ENCODE measurements at places on chromosomes 3 and 15.

DNA sequence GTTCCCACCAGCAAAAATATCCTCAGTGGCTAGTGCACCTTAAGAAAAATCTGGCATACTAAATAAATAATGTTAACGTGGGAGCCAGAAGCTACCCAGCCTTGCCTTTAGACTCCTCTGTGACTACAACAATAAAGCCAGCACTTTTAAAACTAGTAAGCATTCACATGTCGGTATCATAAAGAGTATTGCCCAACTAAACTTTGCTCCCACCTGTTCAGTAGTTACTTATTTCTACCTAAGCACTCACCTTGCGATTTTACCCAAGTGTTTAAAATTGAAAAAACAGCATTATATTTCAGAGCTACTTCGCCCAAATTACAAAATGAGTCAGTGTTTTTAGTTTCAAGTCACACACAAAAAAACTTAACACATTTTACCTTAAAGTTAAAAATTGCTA is 12.8 kb downstream of the ALDH1L1 start:
- DNase-seq: no peak

- no peak for DNase-seq
Observed at GRCh38 chr15:67543348-67543718, 830 bp downstream of the MAP2K5 start.

DNA sequence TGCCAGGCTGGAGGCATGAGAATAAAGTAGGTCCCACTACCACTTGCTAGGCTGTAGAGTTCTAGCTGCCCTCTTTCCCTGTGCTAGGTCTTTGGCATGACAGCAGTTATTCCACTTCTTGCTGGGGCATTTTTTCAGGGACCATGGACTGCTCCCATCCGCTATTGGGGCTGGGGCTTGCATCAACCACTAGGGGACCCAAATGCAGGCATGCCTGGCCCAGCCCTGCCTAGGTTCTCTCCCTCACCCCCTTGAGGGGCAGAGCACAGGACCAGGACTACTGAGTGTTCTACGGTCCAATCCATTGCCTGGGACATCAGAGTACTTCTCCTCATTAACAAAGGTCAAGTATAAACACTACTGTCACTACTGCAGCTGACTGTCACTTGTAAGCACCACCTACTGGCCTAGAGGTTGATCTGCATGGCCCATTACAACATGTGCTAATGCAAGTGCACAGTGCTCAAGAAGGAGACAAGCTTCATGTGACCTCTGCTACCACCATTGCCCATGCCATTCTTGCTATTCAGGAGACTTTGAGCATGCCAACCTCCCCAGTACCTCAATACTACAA is 270.5 kb downstream of the MBNL1 start:
- DNase-seq: no peak

- DNase-seq: no peak
Observed at GRCh38 chr3:28645149-28645548, 296.5 kb upstream of the AZI2 start.

- no peak for DNase-seq
Observed at GRCh38 chr3:171811295-171811912, 1.1 kb upstream of the PLD1 start.

- no peak for DNase-seq
Observed at GRCh38 chr15:80450811-80451321, 46.7 kb downstream of the ARNT2 start.
